ENCODE measurements at places on chromosomes 2 and 18. TPM values are rescaled to one million over a fixed set of nuclear protein-coding genes. Genes with fewer than 3 reads are reported as not detected.

Gene ING5
- total RNA-seq = 18.7 TPM

Gene TMEM198
- 5.1 TPM for total RNA-seq

Gene KIF5C
- 0.33 TPM for total RNA-seq

Gene NGEF
- 0.98 TPM for total RNA-seq

Gene LIMS4
- total RNA-seq = 3.0 TPM

Gene PARD6G
- 3.7 TPM for total RNA-seq

Gene ANKRD30BL
- total RNA-seq = not detected

Gene C2orf72
- 0.16 TPM for total RNA-seq

Gene WBP1
- 113 TPM for total RNA-seq

Gene SERPINB3
- not detected for total RNA-seq

Gene ASPRV1
- total RNA-seq = not detected

Gene CYP1B1
- total RNA-seq = 6.4 TPM
